ENCODE measurements at places on chromosomes 5 and 9.

DNA sequence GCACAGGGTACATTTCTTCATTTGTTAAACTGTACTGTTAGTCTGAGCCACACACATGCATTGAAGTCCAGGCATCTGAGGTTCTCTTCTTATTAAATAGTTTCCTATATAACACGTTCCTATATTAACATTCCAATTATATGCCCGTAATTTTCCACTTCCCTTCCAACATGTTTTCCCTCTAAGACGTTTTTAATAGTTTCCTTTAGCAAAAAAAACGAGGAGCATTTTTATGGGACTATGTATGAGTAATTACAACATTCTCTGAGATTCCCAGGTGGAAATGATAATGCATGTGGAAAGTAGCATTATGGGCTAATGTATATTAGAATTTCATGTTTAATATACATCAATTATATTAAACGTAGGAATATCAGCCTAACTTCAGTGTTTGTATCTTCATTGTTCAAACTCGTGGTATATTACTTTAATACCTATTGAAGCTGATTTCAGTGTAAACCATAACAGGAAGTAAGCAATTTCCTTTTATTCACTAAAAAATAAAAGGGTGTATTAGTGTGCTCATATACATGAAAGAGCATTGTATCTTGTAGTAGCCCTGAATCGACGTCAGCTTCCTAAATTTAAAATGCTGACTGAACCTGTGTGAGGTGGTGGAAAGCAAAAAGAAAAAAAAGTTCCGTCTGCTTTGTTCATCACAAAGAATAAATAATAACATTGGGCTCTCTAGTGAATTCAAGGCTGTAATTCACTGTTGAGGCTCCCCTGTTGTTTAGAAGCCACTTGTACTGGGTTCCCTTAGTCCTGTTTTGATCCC is 11.3 kb downstream of the SMARCA2 start:
- DNase-seq, result no peak

- no peak for DNase-seq
These were observed 271.8 kb downstream of the SMARCA2 start for GRCh38 chr9:2286825-2287455.

- peak; percentile 92 for DNase-seq
These were observed at the start of gene CDC20B for GRCh38 chr5:55172937-55173686. Gene CDC20B (minus strand): TSS chr5:55173177. CDS start chr5:55173000, 177 bp downstream.

- DNase-seq, result no peak
These were observed 31.0 kb downstream of the DOCK2 start for GRCh38 chr5:169667896-169668674.

DNA sequence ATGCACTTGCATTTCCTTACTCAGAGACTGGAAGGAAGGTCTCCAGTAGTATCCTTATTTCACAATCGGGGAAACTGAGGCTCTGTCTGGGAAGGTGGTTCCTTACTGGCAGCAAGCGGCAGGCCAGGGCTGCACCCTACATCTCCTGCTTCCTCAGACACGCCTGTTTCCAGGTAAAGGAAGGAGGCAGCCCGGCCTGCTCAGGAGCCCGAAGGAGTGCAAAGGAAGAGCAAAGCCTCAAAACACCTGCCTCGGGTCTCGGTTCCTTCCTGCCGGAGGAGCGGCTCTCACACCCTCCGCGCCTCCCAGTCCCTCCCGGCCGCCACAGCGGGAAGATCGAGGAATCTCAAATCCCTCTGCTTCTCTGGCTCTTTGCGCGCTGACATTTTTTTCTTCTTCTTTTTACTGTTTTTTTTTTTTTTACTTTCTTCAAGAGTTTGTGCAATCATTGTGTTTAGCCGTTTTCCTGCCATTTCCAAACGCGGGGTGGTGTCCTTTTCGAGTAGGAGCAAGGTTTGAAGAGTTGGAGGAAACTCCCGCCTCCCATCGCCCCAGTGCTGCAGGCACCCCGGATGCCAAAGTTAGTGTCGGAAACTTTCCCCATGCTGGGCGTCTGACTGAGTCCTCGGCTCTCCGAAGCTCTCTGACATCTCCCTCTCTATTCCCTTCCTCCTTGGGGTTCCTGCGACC is 1.0 kb downstream of the GGTA1 start:
- DNase-seq, result no peak

- DNase-seq, result no peak
These were observed 1696.9 kb upstream of the WWC1 start for GRCh38 chr5:166594567-166594966.

DNA sequence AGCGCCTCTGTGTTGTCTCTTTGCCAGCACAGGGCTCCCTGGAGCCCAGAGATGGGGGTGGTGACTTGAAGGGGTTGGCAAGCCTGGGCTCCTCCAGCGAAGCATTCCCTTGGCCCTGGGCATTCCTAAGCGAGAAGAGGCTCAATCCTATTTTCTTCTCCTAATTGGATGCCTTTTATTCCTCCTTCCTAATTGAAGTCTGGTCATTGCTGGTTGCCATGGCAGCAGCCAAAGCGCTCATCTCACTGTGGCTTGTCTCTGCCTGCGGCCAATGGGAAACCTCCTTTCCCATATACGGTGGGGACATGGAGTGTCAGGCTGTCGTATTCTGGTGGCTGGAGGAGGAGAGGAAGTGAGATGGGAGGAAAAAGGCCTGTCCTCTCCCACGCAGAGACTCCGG is 52.3 kb upstream of the RARS1 start:
- DNase-seq, result no peak

DNA sequence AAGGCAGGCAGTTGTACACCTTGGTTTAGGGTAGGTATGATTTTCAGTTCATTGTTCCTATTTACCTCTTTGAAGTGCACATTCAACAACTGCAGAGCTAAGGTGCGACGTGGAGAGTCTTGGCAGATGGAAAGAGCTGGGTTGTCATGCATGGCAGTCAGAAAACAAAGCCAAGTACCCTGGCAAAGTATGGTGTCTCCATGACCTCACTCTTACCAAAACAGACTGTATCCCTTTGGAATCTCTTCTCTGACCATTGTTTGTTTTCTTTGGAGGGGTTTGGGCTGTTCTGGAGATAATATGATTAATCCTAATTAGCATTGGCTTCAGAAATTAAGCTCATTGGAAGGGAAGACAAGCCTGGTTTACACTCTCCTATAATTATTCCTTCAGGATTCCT is 665.7 kb downstream of the DNAH5 start:
- DNase-seq, result no peak

DNA sequence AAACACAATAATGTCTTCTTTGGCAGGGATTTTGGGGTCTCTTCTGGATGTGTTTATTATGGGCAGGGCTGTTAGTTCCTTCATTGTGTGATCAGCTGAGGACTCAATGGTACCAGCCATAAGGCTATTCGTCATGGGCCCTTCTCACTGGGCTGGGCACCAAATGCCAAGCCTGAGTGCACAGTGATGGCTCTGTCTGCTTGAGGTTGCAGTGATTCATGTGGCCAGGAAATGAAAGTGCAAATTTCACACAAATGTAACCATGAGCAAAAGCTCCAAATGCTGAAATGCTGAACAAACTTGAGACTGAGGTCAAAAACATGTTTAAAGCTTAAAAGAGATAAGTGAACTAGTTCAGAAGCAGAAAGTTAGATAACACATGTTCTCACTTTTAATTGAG is 191.0 kb downstream of the TARS1 start:
- no peak for DNase-seq

DNA sequence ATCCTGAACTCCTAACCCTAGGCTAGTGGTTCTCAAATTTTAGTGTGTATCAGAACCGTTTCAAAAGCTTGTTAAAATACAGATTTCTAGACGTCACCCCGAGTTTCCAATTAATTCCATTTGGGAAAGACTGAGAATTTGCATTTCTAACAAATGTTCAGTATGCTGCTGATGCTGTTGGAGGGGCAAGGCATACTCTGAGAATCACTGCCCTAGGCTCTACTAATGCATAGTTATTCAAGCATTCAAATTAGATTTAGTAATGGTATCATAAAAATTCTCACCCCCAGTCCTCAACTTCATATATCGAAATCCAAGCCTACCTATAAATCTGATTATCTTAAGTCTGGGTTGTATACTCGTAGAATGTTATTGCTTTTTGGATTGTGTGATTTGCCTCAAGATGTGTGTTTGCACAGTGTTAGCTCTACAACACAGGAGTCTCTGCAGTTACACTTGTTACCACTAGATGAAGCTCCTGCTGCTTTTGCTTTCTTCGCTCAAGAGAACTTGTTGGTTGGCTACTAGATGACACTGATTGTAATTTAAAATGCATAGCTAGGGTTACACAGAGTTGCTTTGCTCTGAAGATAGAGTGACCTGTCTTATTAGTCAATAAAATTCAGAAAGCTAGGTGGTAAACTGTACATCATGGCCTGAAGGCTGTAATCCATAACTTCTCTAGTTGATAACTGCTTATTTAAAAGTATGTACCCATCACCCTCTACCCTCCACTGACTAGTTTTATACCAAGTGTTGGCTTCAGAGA is 7.5 kb upstream of the ERAP2 start:
- no peak for DNase-seq

GRCh38 chr5:107554776-107555424 is 115.8 kb downstream of the EFNA5 start:
- no peak for DNase-seq

DNA sequence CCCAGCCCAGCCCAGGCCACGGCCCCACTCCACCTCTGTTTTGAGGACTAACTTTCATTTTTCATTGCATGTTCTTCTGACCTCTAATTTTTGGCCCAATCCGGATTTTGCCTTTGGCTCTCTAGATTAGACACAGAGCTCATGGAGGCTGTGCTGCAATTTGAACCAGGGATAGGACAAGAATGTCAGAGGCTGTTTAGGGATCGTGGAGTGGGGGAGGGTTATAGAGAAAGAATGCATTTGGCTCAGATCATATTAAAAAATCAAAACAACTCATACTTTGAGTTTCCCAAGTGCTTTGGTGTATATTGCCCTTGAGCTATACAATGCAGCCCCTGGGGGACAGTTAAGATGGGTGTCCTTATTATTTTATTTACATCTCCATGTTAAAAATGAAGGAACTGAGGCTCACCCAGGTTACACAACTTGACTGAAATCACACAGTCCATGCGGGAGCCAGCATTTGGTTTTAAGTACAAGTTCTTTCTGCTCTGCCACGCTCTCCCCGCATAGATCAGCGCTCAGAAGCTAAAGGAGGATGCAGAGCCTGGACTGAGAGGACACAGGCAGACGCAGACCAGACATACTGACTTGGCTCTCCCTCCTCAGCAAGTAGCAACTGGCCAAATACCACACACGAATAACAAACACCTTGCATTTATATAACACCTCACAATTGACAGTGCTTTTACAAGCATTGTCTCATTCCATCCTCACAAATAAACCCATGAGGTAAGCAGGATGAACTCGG is 126.4 kb upstream of the RAI14 start:
- DNase-seq, result no peak

DNA sequence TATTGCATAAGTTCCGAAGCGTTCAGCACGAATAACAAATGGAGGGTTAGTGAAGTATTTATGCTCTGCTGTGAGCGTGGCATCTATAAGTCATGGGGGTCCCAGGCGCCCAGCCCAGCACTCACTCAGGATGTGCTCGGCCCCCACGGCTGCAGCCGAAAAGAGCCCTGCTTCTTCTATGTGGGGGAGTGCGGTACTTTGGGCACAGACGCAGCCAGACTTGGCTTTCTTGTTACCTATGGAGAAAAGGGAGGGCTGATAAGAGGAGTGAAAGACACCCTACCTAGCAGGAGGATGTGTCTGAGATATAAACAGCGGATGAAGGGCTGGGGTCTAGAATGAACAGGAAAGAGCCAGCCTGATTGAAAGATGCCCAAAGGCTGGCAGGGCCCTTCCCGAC is 51.4 kb downstream of the MRPL36 start:
- peak; percentile 62 for DNase-seq

DNA sequence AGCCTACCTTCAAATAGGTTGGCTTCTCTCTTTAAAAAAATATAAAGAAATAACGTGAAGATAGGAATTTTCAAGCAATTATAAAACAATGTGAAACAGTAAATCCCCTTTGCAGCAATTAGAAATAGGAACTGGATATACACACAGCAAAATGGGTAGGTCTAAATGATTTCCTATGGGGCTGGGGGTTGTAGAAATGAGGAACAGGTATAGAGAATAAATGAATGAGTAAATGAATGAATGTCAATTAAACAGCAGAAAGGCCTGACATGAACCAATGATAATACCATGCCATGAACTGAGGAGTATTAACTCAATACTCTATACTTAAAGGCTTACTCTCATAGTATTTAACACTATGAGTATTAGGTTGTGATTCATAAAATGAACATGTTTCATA is 21.6 kb downstream of the SSBP2 start:
- DNase-seq, result no peak

DNA sequence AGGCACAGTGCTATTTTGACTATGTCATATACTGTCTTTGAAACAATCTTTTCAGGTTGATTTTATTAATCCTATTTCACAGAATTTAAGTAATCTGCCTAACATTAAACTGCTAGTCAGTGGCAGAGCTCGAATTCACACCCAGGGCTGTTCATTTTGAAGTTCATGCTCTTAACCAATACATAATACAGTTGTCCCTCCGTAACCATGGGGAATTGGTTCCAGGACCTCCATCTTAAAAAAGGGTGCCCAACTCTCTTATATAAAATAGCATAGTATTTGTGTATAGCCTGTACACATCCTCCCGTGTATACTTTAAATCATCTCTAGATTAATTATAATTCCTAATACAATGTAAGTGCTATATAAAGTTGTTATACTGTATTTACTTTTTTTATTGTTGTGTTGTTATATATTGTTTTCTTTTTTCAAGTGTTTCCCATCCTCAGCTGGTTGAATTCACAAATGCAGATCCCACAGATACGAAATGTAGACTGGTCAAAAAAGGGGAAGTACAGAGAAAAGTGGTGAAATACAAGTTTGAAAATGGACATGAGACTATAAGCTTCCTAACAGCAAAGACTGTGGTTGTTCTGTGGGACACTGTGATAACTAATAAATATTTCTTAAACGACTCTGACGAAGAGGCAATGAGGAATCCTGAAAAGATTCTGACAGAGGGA is 18.3 kb downstream of the RFX3 start:
- DNase-seq, result no peak

- DNase-seq, result no peak
These were observed 1.4 kb upstream of the PKD2L2 start for GRCh38 chr5:137887831-137888230.
